Adrenal gland (tissue), 19 donors: ENCODE measurements at places on chromosomes 4 and X. TPM values are rescaled to one million over a fixed set of nuclear protein-coding genes. Genes with fewer than 3 reads are reported as not detected.

Gene YIPF7
- total RNA-seq: not detected

Gene THAP9
- total RNA-seq: 2.9 TPM

Gene TMEM154
- 0.11 TPM for total RNA-seq

GRCh38 chrX:49958727-49959485 lies 36.5 kb downstream of the CLCN5 start:
- H3K4me3 ChIP-seq: no peak overlapping the region
- peaks cover 7% of the 10 kb centered on the region for H3K27me3 ChIP-seq
- DNase-seq: no peak

DNA sequence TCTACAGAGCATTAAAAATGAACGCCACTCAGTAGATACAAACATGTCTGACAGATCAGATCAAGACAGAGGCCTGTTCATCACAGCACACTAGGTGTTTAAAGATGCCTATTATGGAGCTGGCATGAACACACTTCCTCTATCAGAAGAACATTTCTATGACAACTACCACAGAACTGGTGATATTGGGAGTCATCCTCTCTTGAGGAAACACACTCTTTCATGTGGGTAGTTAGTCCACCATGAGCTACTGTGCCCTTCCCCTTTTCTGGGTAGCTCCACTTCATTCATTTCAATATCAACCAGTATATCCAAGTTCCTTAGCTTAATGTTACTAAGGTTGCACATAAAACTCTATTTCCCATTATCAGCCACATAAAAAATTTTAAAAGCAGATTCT lies 46.7 kb downstream of the MAOB start:
- no peak for DNase-seq
- H3K36me3 ChIP-seq: no peaks in the 10 kb centered on the region

GRCh38 chrX:143781103-143781502 lies 60.6 kb upstream of the SPANXN2 start:
- H3K27me3 ChIP-seq: no peaks in the 10 kb centered on the region
- H3K4me1 ChIP-seq: no peaks in the 10 kb centered on the region
- DNase-seq: no peak

GRCh38 chr4:2689825-2690700 lies 66.1 kb downstream of the TNIP2 start:
- H3K27ac ChIP-seq: no peak overlapping the region
- peaks cover 82% of the 10 kb centered on the region for H3K36me3 ChIP-seq
- H3K4me1 ChIP-seq: no peaks in the 10 kb centered on the region

DNA sequence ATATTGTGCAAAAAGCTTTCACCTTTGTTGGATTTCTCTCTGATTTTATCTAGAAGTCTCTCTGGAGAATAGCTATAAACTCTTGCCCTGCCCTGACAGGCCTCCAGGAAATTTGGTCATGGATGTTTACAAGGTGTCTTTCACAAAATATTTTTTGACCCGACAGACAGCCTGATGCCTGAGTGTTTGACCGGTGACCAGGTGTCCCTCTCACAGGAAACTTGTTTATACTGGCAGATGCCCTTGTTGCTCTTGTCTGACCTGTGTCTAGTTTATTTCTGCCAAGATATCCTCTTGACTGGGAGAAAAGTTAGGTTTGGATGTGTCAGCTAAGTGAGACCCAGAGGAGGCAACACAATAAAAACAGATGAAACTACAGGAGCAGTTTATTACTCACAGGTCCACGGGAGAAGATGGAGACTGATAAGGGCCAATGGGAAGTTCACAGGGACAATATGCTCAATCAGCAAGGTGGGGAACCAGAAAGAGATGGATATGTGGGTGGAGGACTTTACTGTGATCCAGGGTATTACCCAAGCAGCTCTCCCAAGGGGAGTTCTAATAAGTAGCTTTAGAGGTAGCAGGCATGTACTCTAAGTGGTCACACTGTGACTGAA lies 243.3 kb downstream of the ARAP2 start:
- H3K36me3 ChIP-seq: no peaks in the 10 kb centered on the region
- no peaks in the 10 kb centered on the region for H3K4me1 ChIP-seq
- no peak for DNase-seq
- H3K4me3 ChIP-seq: no peak overlapping the region
- H3K27me3 ChIP-seq: no peaks in the 10 kb centered on the region
- no peak overlapping the region for H3K27ac ChIP-seq
